ENCODE measurements at places on chromosomes 13 and 19. TPM values are rescaled to one million over a fixed set of nuclear protein-coding genes. Genes with fewer than 3 reads are reported as not detected.

ZNF418 gene
- total RNA-seq, result 1.4 TPM

DNA sequence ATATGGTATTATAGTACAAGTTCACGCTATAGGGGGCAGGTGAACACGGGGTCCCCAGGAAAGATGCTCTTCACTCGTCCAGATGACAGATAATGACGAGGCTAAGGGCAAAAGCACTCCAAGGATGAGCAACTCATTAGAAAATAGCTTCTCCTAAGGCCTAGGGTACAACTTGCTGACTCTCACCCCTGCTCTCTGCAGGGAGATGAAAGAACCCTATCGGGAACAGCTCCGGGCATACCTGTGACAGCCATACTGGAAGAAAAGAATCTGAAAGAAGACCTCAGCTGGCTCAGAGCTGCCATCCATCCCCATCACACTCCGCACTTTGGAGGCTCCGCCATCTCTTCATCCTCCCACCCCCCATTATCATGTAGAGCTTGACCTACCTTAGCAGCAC, 17.5 kb upstream of the HSPH1 start:
- no peaks in the 10 kb centered on the region for H3K4me1 ChIP-seq
- H3K27me3 ChIP-seq, result no peaks in the 10 kb centered on the region

DNA sequence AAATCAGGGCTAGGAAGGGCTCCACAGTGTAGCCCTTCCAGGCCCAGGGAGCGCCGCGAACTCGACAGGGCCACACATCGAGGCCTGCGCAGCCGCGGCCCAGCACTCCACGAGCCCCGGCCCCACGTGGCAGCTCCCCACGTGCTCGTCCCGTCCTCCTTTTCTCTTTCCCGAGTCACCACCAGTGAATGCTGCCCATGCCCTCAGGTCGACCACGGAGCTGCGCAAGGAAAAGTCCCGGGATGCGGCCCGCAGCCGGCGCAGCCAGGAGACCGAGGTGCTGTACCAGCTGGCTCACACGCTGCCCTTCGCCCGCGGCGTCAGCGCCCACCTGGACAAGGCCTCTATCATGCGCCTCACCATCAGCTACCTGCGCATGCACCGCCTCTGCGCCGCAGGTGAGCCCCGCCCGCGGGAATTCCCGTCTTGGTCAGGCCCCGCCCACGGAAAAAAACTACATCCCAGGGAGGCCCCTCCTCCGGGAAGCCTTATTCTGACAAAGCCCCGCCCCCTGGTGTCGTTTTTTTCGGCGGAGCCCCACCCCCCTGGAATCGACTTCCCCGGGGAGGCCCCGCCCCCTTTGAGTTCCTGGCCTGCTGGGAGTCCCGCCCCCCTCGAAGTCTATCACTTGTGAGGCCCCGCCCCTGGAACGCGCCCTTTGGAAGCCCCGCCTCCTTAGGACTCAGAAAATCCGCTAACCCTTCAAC, 7.0 kb downstream of the HIF3A start:
- H3K36me3 ChIP-seq, result no peaks in the 10 kb centered on the region
- H3K27me3 ChIP-seq, result no peaks in the 10 kb centered on the region
- no peak overlapping the region for H3K27ac ChIP-seq
- H3K4me3 ChIP-seq, result no peak overlapping the region
- DNase-seq, result peak; percentile 28

DNA sequence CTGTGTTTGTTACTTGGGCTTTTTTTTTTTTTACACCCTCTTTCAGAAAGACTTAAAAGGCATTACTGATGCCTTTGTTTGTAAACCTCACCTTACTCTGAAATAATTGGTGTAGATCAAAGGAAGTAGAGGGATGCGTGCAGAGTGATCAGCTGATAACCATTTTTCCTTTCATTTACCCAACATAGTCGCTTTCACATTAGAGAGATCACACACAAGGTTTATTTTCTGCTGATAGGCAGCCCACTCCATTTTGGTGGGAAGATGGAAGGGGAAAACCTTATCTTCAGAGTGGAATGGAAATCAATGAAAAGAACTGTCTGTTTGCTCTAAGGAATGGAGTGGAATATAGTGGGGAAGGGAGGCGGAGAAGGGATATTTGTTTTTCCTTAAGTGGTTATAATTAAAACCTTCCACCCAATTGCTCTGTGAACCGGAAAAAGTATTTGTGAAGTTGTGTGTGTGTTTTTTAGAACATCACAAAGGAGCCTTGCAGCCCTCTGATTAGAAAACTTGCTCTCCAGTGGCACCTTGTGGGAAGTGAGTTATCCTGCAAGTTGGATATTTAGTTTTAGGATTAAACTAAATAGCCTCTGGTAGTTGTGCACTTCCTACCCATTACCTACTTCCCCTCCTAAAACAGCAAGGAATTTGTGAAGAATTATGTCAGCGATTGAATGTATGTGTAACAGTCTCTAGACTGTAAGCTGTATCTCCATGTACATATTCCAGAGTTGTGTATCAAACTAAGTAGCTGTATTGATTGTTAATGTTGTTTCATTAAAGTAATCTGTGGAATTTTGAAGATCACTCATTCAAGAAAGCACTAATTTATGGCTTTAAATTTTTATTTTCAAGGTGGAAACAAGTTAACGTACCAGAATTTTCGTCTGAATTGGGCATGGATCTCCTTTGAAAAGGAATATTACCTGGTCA, 76.8 kb downstream of the FREM2 start:
- DNase-seq, result peak; percentile 74
- no peak overlapping the region for H3K27ac ChIP-seq
- H3K27me3 ChIP-seq, result no peaks in the 10 kb centered on the region
- peaks cover 16% of the 10 kb centered on the region for H3K4me1 ChIP-seq

GRCh38 chr19:40714441-40715299, 2.0 kb downstream of the COQ8B start:
- DNase-seq, result peak; percentile 96
- peak overlapping the region; percentile 73 for H3K4me3 ChIP-seq

GRCh38 chr13:111640476-111640875, 320.0 kb downstream of the TEX29 start:
- no peak for DNase-seq
- no peaks in the 10 kb centered on the region for H3K4me1 ChIP-seq
- H3K27ac ChIP-seq, result no peak overlapping the region
- no peaks in the 10 kb centered on the region for H3K36me3 ChIP-seq
- H3K27me3 ChIP-seq, result 0 out of 2 replicates have a peak, but pooled peaks cover 3% of the 10 kb centered on the region
- no peak overlapping the region for H3K4me3 ChIP-seq

DNA sequence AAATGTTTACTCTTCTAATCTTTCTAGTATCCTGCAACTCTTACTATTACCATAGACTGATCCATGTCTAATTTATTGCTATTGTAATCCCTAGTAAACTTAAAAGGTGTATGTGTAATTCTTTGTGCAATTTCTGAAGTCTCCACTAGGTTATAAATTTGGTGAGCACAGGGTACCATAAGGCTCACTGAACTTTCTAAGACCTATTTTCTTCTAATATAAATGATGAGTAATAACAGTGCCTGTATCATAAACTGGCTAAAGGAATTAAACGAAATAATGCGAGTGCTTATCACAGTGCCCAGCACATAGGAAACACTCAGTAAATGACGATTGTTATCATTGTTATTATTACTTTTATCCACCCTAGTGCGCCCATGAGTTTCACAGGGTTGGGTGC, 119.1 kb downstream of the KLF12 start:
- no peak overlapping the region for H3K4me3 ChIP-seq
- no peaks in the 10 kb centered on the region for H3K36me3 ChIP-seq
- H3K4me1 ChIP-seq, result no peaks in the 10 kb centered on the region
- DNase-seq, result no peak
- H3K27ac ChIP-seq, result no peak overlapping the region

AMH gene
- 6.9 TPM for total RNA-seq

GRCh38 chr19:31274251-31275067, 74.8 kb downstream of the TSHZ3 start:
- no peaks in the 10 kb centered on the region for H3K27me3 ChIP-seq
- H3K36me3 ChIP-seq, result peaks cover 71% of the 10 kb centered on the region
- H3K4me3 ChIP-seq, result no peak overlapping the region

MBD3L3 gene
- not detected for total RNA-seq

DNA sequence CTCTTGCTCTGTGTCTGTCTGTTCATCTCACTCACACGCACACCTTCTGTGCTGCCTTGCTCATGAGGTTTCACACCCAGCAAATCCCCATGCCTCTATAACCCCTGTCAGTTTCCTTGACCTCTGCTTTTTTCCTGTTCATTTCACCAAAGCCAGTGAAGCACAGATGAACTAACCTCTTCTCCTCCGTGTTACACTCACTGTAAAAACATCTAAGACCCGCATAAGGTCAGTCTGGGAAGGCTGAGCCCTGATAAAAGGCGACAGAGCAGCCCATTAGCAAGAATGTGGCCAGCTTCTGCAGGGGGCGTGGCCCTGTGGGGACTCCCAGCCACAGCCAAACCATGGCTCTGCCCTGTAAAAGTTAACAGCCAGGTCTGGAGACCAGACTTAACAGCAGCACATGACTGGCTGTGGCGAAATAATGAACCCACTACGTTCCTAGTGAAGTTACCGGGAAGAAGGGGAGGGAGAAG, 42.8 kb upstream of the NPAS1 start:
- no peaks in the 10 kb centered on the region for H3K27me3 ChIP-seq
- H3K27ac ChIP-seq, result no peak overlapping the region
- H3K4me3 ChIP-seq, result no peak overlapping the region
- peaks cover 3% of the 10 kb centered on the region for H3K4me1 ChIP-seq
- H3K36me3 ChIP-seq, result no peaks in the 10 kb centered on the region

FLT3LG gene
- total RNA-seq, result 0.61 TPM

NUDT19 gene
- 21.7 TPM for total RNA-seq

DNA sequence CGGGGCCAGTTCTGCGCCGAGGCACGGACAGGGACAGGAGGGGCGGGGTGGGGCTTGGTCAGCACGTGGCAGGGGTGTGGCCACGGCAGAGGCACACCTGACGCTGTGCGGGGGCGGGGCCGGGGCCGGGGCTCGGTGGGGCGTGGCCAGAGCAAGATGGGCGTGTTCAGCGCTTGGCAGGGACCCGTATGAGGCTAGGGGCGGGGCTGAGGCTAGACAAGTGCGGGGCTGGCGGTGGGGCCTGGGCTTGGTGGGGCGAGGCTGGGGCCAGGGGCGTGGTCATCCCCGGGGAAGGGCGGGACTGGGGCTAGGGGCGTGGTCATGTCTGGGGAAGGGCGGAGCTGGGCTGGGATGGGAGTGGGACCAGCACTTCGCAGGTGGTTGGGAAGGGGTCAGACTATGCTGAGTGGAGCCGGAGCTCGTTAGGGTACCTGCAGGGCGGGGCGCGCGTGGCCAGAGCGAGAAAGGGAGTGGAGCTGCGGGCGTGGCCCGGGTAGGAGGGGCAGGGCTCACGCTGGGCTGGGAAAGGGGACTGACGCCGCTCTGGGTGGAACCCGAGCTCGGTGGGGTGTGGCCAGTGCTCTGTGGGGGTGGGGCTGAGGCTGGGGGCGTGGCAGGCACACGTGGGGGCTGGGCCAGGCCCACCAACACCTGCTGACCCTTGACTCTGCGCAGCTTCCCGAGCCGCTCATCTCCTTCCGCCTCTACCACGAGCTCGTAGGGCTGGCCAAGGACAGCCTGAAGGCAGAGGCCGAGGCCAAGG, 12.8 kb downstream of the POLR2E start:
- H3K36me3 ChIP-seq, result no peaks in the 10 kb centered on the region
- H3K27ac ChIP-seq, result no peak overlapping the region
- no peak overlapping the region for H3K4me3 ChIP-seq
- DNase-seq, result peak; percentile 58
- peaks cover 8% of the 10 kb centered on the region for H3K4me1 ChIP-seq
